GM23338 (cell line): ENCODE measurements at places on chromosomes 3 and 15. TPM values are rescaled to one million over a fixed set of nuclear protein-coding genes. Genes with fewer than 3 reads are reported as not detected.

GRCh38 chr15:25810631-25811091 lies 52.5 kb downstream of the ATP10A start:
- H3K36me3 ChIP-seq, result no peaks in the 10 kb centered on the region
- no peak overlapping the region for H3K4me3 ChIP-seq
- peak; percentile 70 for DNase-seq
- no peak overlapping the region for H3K27ac ChIP-seq

GRCh38 chr15:78220713-78221112 lies 13.7 kb downstream of the ACSBG1 start:
- H3K27ac ChIP-seq, result no peak overlapping the region
- H3K36me3 ChIP-seq, result no peaks in the 10 kb centered on the region; the same call in 1 of the 2 replicates
- DNase-seq, result no peak
- no peaks in the 10 kb centered on the region; the same call in 1 of the 2 replicates for H3K4me1 ChIP-seq
- H3K4me3 ChIP-seq, result no peak overlapping the region
- no peaks in the 10 kb centered on the region for H3K27me3 ChIP-seq

- no peaks in the 10 kb centered on the region for H3K36me3 ChIP-seq
- peaks cover 12% of the 10 kb centered on the region for H3K4me1 ChIP-seq
- no peak overlapping the region for H3K4me3 ChIP-seq
- H3K27ac ChIP-seq, result no peak overlapping the region
- peaks cover 7% of the 10 kb centered on the region; the same call in 1 of the 2 replicates for H3K27me3 ChIP-seq
- no peak for DNase-seq
Observed at GRCh38 chr15:77064539-77065308, 6.2 kb downstream of the TSPAN3 start.

- H3K36me3 ChIP-seq, result 0 out of 2 replicates have a peak, but pooled peaks cover 4% of the 10 kb centered on the region
- H3K27ac ChIP-seq, result no peak overlapping the region
- no peak for DNase-seq
- H3K4me3 ChIP-seq, result no peak overlapping the region
- H3K4me1 ChIP-seq, result no peaks in the 10 kb centered on the region
- H3K27me3 ChIP-seq, result no peaks in the 10 kb centered on the region
Observed at GRCh38 chr3:67783281-67784250, 129.2 kb upstream of the SUCLG2 start.

DNA sequence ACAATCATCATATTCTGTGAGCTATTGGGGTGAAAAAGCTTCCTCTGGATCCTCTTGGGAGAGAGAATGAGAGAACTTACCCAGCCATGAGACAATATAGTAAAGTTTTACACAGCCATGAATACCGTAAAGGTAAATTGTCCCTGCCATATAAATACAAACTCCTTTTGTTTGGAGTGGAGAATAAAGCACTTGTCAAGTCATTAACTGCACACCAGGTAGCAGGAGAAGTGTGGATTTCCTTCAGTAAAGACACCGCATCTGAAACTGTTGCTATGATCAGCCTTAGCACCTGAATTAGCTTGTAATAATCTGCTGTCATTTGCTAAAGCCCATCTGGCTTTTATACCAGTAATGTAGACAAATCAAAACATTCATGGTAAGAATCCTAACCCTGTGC lies 336.6 kb upstream of the SLCO3A1 start:
- no peak for DNase-seq
- H3K27ac ChIP-seq, result no peak overlapping the region
- no peak overlapping the region for H3K4me3 ChIP-seq
- H3K36me3 ChIP-seq, result no peaks in the 10 kb centered on the region
- no peaks in the 10 kb centered on the region for H3K27me3 ChIP-seq
- peaks cover 6% of the 10 kb centered on the region for H3K4me1 ChIP-seq

- no peaks in the 10 kb centered on the region for H3K27me3 ChIP-seq
- DNase-seq, result no peak
- no peak overlapping the region for H3K4me3 ChIP-seq
- no peaks in the 10 kb centered on the region for H3K4me1 ChIP-seq
- no peaks in the 10 kb centered on the region for H3K36me3 ChIP-seq
Observed at GRCh38 chr15:93040288-93041158, 48.5 kb downstream of the RGMA start.

CTDSPL gene
- 41.2 and 42.0 TPM in 2 replicates for total RNA-seq

GRCh38 chr3:38843898-38844297 lies 27.9 kb upstream of the SCN10A start:
- no peak overlapping the region for H3K27ac ChIP-seq
- peak; percentile 57 for DNase-seq
- H3K36me3 ChIP-seq, result no peaks in the 10 kb centered on the region
- H3K4me1 ChIP-seq, result no peaks in the 10 kb centered on the region

DNA sequence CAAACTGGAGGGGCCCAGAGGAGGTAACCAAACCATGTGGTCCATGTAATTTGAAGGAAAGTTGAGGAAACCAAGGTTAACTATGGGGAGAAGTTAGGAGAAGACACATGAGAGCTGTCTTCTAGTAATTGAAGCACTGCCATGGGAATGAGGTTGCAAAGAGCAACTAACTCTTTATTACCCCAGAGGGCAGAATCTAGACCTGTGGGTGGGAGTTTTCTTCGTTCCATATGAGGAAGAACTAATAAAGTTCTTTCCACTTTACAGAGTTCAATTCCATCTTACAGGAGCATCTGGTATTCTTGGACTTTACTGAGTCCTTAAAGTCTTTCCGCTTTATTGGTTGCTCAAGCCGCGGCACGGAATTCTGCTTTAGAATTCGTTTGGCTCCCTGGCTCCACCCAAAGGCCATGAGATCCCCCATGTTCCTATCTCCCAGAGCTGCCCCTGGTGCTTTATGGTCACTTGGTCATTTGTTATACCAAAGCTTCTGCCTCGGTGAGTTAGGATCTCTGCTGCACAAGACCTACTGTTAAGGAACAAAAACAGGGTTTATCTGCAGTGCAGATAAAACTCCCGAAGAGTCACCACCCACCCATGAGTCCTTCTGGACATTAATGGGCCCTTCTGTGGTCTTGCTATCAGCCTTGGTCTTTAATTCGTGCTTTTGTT lies 89.5 kb upstream of the UMPS start:
- H3K4me3 ChIP-seq, result no peak overlapping the region
- no peaks in the 10 kb centered on the region for H3K27me3 ChIP-seq
- H3K27ac ChIP-seq, result no peak overlapping the region
- DNase-seq, result no peak
- no peaks in the 10 kb centered on the region for H3K36me3 ChIP-seq

ITIH3 gene
- total RNA-seq, result 0.31 TPM in 1 of 2 replicates, not detected in the other

GRCh38 chr15:57323806-57324589 lies 52.3 kb upstream of the CGNL1 start:
- no peaks in the 10 kb centered on the region for H3K36me3 ChIP-seq
- peak; percentile 60 for DNase-seq
- H3K27me3 ChIP-seq, result no peaks in the 10 kb centered on the region
- no peak overlapping the region for H3K27ac ChIP-seq

GRCh38 chr3:133472889-133473288 lies 73.0 kb downstream of the BFSP2 start:
- H3K27me3 ChIP-seq, result no peaks in the 10 kb centered on the region
- no peaks in the 10 kb centered on the region for H3K36me3 ChIP-seq
- H3K27ac ChIP-seq, result peak overlapping the region; percentile 63; the same call in 1 of the 2 replicates
- H3K4me3 ChIP-seq, result no peak overlapping the region
